Osteocyte (in vitro differentiated cells): ENCODE measurements at places on chromosomes 3 and 15. TPM values are rescaled to one million over a fixed set of nuclear protein-coding genes. Genes with fewer than 3 reads are reported as not detected.

Gene TSPAN3
- 262 and 296 TPM in 2 replicates for total RNA-seq

DNA sequence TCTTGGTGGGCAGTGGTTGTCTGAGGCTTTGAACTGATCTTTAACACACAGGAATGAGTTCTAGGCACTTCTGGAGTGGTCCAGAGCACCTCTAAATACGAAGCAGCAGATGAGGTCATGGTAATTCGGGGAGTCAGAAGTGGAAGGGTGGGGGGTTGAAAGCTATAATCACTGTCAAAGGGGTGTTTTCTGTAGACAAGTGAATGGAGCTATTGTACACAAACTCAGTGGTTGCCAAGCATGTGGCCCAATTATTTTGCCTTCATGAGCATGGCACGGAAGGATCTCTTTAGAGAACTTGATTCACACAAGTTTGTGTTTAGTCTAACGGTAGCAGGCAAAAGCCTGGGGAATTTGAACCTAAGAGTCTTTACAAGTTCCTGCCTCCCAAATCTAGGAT is 6.3 kb downstream of the FRMD5 start:
- DNase-seq: no peak

- DNase-seq: no peak
Measured at GRCh38 chr15:72902245-72902918, 118.8 kb upstream of the ADPGK start.

GRCh38 chr3:110618512-110619226 is 452.9 kb upstream of the NECTIN3 start:
- no peak for DNase-seq

DNA sequence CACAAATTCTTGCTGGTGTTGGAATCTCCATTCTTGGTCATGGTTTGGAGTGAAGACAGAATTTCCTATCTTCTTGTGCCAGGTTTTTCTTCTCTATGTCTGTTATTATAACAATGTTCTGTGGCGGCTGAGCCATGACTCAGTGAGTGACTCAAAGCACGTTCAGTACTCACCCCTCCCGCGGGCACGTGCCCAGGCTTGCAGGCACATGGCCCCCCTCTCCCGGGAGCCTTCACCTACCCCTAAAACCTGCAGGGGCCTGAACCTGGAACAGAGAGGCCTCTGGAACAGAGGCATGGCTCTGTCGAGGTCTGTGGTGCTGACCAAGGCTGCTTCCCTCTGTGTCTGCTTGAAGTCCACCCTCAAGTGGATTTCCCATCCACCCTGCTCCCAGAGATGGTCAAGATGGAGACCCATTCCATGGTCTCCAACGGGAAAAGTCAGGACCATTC is 27.6 kb downstream of the PLXNB1 start:
- DNase-seq: peak; percentile 85
